K562 (cell line): ENCODE measurements at places on chromosomes 12 and 14. TPM values are rescaled to one million over a fixed set of nuclear protein-coding genes. Genes with fewer than 3 reads are reported as not detected.

The WSCD2 gene
- total RNA-seq: 4.0 and 5.0 TPM in 2 replicates

The PIWIL1 gene
- not detected in 2 replicates for total RNA-seq

The RAN gene
- total RNA-seq: 1,900 and 2,011 TPM in 2 replicates

The TDRD9 gene
- total RNA-seq: not detected in 2 replicates

DNA sequence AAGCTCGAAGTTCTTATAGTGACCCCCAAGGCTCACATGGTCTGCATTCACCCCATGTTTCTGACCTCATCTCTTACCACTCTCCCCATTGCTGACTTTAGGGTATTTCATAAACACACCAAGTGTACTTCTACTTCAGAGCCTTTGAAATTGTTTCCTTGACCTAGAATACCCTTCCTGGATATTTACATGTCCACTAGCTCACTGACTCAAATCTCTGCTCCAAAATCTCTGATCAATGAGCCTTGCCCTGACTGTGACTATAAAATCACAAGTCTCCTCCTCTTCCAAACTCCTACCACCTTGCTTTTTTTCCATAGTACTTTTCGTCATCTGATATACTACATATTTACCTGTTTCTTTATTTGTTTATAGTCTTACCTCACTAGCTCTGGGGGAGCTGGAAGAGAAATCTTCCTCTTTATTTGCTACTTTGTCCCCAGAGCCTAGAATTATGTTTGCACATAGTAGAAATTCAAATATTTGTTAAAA is 105.1 kb downstream of the RMST start:
- no peak overlapping the region for H3K27ac ChIP-seq
- no peaks in the 10 kb centered on the region for H3K36me3 ChIP-seq
- no peak for DNase-seq
- H3K4me3 ChIP-seq: no peak overlapping the region
- no peaks in the 10 kb centered on the region for H3K4me1 ChIP-seq
- H3K27me3 ChIP-seq: no peaks in the 10 kb centered on the region

DNA sequence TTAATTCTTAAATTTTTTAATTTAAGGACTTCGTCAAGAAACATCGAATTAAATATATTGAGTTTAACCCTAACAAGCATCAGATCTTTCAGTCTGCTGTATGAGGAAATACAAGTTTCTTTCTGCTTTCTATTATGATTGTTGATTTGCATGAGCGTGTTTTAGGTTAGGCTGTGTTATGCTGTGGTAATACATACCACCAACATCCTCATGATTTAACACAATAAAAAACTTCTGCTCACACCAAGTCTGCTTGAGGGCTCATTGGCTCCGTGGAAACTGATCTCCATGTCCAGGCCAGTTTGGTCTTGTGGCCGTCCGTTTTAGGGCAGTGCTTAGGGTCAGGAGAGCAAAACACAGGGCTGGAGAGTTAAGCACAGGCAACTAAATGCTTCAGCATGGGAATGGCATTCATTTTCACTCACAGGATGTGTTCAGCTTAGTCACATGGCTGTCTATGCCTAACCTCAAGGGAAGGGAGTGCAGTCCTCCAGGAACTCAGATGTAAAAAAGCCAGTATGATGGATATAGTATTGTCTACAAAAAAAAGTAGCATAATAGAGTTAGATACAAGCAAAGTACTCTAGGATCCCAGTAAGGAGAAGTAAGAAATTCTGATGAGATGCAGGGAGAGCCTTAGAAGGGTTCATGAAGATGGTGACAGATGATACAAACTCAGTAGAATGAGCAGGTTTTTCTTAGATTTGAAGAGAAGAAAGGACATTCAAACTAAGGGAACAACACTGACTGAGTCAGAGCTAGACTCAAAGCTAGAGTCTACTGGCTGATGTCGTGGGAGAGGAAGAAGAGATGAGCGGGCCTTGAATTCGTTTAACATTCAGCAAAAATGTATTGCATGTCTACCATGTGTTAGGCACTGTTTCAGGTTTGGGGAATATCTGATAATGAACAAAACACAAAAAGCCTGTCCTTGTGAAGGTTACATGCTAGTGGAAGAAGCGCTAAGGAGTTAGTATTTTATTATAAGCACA is 16.3 kb downstream of the MARK3 start:
- no peaks in the 10 kb centered on the region for H3K27me3 ChIP-seq
- no peak for DNase-seq
- peaks cover 8% of the 10 kb centered on the region for H3K4me1 ChIP-seq
- peak overlapping the region; percentile 64 for H3K27ac ChIP-seq
- H3K36me3 ChIP-seq: peaks cover 13% of the 10 kb centered on the region; the same call in 2 of the 3 replicates

DNA sequence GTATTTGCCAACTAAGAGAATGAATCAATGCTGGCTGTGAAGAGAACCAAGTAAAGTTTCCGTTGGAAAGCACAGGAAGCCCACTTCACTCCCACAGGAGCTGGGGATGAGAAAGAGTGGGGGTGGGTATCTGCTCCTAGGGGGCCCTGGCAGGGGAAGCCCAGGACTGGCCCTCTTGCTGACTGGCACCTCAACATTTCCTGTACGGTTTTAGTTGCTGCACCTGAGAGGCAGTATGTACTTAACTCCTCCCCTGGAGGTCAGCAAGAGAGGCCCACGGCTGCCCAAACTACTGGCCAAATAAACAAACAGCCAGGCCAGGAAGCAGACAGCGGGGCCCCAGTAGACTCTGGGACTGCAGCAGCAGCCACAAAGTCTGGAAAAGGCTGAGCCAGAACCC is 33.8 kb upstream of the VWF start:
- H3K4me1 ChIP-seq: peaks cover 19% of the 10 kb centered on the region
- no peak overlapping the region for H3K4me3 ChIP-seq
- H3K36me3 ChIP-seq: no peaks in the 10 kb centered on the region
- no peaks in the 10 kb centered on the region for H3K27me3 ChIP-seq
- no peak overlapping the region for H3K27ac ChIP-seq
- DNase-seq: no peak

GRCh38 chr12:101720118-101720517 is 19.1 kb downstream of the SYCP3 start:
- DNase-seq: no peak
- H3K27me3 ChIP-seq: no peaks in the 10 kb centered on the region
- H3K4me1 ChIP-seq: peaks cover 2% of the 10 kb centered on the region; the same call in 1 of the 3 replicates
- no peak overlapping the region for H3K4me3 ChIP-seq

DNA sequence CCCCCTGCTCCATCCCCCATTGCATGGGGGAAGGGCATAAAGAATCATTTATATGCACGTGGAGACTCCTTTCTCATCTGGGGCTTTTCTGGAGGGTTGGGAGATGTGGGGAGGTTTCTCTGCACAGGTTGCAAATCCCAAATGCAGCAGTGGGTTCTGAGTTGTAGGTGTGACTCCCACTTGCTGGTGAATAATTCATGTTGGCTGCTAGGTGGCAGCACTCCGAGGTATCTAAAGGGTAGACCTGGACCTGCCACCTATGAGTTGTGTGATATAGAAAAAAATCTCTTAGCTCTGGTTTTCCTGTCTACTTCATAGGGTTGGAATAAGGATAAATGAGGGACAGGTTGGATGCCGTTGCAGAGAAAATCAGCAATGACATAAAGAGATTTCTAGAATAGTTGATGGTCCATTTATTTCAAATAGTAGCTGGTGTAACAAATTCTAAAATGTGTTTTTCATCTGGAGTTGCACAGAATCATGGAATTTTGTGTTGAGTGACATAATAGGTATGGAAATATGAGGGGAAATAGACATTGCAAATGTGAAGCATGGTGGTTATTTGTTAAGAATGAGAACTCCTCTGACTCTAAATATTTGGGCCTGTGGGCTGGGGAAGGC is 4.6 kb downstream of the MARCHF9 start:
- H3K4me3 ChIP-seq: no peak overlapping the region
- H3K27ac ChIP-seq: no peak overlapping the region
- no peaks in the 10 kb centered on the region for H3K27me3 ChIP-seq
- H3K4me1 ChIP-seq: peaks cover 10% of the 10 kb centered on the region; the same call in 2 of the 3 replicates
- peak; percentile 58 for DNase-seq

DNA sequence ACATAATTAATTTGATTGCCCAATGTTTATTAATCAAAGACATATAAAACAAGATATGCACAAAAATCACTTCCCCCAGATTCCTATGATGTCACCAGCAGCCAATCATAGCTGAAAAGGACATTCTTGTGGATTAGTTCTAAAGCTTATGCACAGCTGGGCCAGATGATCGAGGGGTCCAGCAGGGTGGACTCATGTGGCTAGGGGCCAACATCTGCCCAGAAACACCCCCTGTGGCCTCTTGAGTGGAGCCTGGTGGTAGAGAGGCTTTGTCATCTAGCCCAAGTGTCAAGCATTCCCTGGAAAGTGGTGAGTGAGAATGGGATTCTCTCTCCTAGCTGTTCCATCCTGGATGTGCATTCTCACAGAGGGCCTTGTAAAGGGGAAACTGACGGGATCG is 590.0 kb downstream of the BCL11B start:
- no peak for DNase-seq
- no peaks in the 10 kb centered on the region for H3K4me1 ChIP-seq
- no peaks in the 10 kb centered on the region for H3K36me3 ChIP-seq
- H3K27ac ChIP-seq: no peak overlapping the region
- H3K4me3 ChIP-seq: no peak overlapping the region

- peaks cover 30% of the 10 kb centered on the region; the same call in 2 of the 3 replicates for H3K4me1 ChIP-seq
- peaks cover 35% of the 10 kb centered on the region for H3K36me3 ChIP-seq
- H3K4me3 ChIP-seq: no peak overlapping the region
- no peaks in the 10 kb centered on the region for H3K27me3 ChIP-seq
These were observed 19.8 kb downstream of the USP15 start for GRCh38 chr12:62279961-62280360.

- peaks cover 14% of the 10 kb centered on the region; the same call in 2 of the 3 replicates for H3K4me1 ChIP-seq
- no peak overlapping the region for H3K4me3 ChIP-seq
- H3K27me3 ChIP-seq: no peaks in the 10 kb centered on the region
- H3K27ac ChIP-seq: peak overlapping the region; percentile 14; the same call in 2 of the 3 replicates
- peak; percentile 30 for DNase-seq
These were observed 193.6 kb upstream of the NUDT4 start for GRCh38 chr12:93183940-93184671.
